ENCODE measurements at places on chromosomes 11 and 22. TPM values are rescaled to one million over a fixed set of nuclear protein-coding genes. Genes with fewer than 3 reads are reported as not detected.

The UNC93B1 gene
- 15.1 TPM for total RNA-seq

The UPK2 gene
- total RNA-seq, result not detected

The MS4A1 gene
- total RNA-seq, result 45.1 TPM

The MS4A14 gene
- total RNA-seq, result 0.16 TPM

The POTEH gene
- total RNA-seq, result not detected

The MPPED2 gene
- 3.3 TPM for total RNA-seq

The DNHD1 gene
- 62.8 TPM for total RNA-seq

The PITPNB gene
- 76.2 TPM for total RNA-seq

The SYT9 gene
- not detected for total RNA-seq

The SLC22A25 gene
- not detected for total RNA-seq

The NUP160 gene
- total RNA-seq, result 71.7 TPM

The NELL1 gene
- total RNA-seq, result not detected

The ZP1 gene
- total RNA-seq, result not detected

The ADAMTS15 gene
- total RNA-seq, result not detected

The OR51B5 gene
- total RNA-seq, result not detected

The PITPNM1 gene
- total RNA-seq, result 118 TPM

The NLRP14 gene
- total RNA-seq, result not detected

The TIMP3 gene
- 0.10 TPM for total RNA-seq

The C11orf97 gene
- total RNA-seq, result not detected

The KCNJ1 gene
- not detected for total RNA-seq

The MACROD1 gene
- total RNA-seq, result 14.4 TPM

The KCNJ11 gene
- 0.26 TPM for total RNA-seq

The OR56A1 gene
- not detected for total RNA-seq

The RAG1 gene
- 0.58 TPM for total RNA-seq

The WT1 gene
- total RNA-seq, result not detected

The GRK2 gene
- 354 TPM for total RNA-seq

The SPTBN2 gene
- 0.62 TPM for total RNA-seq

The OR10D3 gene
- total RNA-seq, result not detected

The RIBC2 gene
- not detected for total RNA-seq

The TSG101 gene
- 42.5 TPM for total RNA-seq

The CSKMT gene
- total RNA-seq, result 43.6 TPM

The PDE3B gene
- 228 TPM for total RNA-seq

The FDXACB1 gene
- 6.1 TPM for total RNA-seq

The LSP1 gene
- 287 TPM for total RNA-seq

The IRAG1 gene
- total RNA-seq, result not detected

The GSC2 gene
- not detected for total RNA-seq

The CRYBA4 gene
- total RNA-seq, result not detected

The TRPM5 gene
- 0.60 TPM for total RNA-seq

The IL10RA gene
- 217 TPM for total RNA-seq

The GPR83 gene
- total RNA-seq, result 0.29 TPM
